ENCODE measurements at places on chromosomes 13 and 19.

DNA sequence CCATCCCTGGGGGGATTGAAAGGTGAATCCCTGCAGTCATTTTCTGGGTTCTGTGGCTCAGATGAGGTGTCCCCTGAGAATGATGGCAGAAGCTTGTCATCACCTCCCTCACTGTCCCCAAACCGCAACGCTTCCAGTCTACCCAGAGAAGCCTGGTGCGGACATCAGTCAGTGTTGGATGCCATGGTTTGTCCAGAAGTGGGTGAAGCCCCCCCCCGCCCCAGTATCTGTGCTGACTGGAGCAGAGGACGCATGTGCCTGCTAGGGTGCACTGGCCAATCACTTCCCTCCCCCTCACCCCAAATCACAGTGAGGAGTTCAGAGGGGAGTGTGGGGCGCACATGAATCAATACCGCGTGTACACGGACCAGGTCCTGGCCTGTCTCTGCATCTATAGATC is 150.5 kb downstream of the TEX29 start:
- no peak for DNase-seq

- DNase-seq = peak; percentile 20
Observed at GRCh38 chr13:39254601-39255000, 216.3 kb downstream of the NHLRC3 start.

DNA sequence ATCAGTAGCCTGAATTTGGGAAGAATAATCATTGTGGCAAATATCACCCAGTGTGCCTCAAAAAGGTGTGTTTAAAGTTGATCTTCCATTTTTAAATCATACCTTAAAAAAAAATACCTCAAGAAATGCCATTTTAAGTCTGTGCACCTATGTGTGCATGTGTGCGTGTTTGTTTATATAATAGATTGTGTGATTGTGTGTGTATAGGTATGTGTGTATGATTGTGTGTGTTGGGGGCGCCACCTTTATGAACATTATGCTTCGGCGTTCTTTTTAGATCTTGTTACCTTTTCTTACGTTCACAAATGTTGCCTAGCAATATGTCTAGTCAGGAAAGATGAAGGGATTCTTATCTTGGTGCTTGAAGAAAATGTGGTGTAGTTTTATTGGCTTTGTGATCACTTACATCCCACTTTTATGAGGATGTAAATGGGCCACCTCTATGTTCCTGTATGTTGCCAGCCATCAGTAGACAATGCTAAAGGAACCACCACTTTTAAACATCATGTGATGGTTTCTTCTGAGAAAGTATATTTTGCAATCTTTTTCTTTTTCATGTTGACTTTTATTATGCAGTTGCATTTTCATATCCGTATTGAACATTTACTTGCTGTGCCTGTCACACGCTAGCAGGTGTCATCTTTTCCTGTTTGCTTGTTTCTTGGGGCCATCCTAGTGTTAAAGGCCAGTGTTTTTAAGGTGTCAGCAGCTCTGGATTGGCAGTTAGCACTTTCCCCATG is 2.2 kb upstream of the IRS2 start:
- DNase-seq = no peak

GRCh38 chr19:6935618-6936017 is 48.2 kb downstream of the ADGRE1 start:
- DNase-seq = no peak

GRCh38 chr13:73733706-73734105 is 400.5 kb downstream of the KLF12 start:
- DNase-seq = no peak

DNA sequence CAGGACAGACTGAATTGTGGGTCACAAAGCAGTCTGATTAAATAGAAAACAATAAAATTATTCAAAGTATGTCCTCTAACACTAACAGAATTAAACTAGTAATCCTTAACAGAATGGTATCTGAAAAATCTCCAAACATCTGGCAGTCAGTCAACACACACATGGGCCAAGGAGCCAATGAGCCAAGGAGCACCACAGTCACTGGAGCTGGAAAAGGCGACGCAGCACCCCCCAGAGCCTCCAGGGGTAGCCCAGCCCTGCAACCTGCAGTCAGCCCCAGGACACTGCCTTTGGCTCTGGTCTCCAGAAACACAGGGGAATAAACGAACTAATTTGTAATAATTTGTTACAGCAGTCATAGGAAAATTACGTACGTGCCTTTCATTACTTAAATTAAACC is 12.3 kb downstream of the TUBGCP3 start:
- no peak for DNase-seq

- DNase-seq = no peak
Observed at GRCh38 chr19:20107301-20107700, 29.5 kb downstream of the ZNF90 start.

DNA sequence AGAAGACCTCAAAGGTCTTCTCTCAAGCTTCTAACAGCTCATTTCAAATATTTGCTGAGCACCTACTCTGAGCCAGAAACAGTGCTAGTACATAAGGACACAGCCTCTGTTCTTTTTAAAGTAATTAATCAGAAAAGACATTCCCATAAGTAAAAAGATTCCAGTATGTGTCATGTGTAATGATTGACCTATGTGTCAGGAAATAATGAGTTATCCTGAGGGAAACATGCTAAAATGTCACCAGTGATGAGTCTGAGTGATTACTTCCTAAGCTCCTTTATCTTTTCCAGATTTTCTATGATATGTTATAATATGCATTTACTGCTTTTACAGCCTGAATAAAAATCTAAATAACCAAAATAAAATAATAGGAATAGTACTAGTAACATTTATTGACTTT is 107.6 kb downstream of the SLC25A15 start:
- DNase-seq = no peak

GRCh38 chr13:112767506-112768471 is 78.0 kb downstream of the ATP11A start:
- no peak for DNase-seq

DNA sequence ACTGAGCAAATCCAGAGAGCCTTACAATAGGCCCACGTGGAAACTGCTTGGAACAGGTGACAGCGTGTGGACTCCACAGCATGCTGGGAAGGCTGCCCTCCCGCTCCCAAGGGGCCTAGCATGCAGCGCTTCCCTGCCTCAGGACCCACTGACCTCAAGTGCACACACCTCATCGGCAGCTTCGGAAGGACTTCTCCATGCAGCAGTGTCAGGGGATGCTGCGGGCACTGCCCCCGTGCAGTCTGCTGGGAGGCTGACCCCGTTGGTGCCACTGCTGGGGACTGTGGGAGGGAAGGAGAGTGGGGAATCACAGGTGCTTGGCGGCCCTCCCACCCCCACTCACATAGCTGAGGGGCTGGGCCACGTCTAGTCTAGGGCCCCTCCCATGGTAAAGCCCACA is 17.2 kb downstream of the CAPS start:
- no peak for DNase-seq

- no peak for DNase-seq
Observed at GRCh38 chr13:46748300-46748699, 48.7 kb downstream of the ESD start.

- DNase-seq = no peak
Observed at GRCh38 chr13:113664751-113665596, 2.0 kb upstream of the GRK1 start.

DNA sequence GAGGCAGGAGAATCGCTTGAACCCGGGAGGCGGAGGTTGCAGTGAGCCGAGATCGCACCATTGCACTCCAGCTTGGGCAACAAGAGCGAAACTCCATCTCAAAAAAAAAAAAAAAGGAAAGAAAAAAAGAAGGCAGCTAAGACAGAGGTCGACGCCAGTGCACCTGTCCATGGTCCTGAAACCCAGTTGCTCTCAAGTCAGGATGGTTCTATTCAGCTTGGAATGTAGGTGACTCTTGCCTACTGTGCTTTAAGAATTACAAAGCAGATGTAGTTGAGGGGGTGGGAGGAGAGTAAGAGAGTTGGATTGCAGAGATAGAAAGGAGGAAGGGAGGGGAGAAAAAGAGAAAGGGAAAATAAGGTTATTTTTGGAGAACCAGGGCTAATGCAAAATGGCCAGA is 18.7 kb downstream of the CACNG7 start:
- DNase-seq = no peak

DNA sequence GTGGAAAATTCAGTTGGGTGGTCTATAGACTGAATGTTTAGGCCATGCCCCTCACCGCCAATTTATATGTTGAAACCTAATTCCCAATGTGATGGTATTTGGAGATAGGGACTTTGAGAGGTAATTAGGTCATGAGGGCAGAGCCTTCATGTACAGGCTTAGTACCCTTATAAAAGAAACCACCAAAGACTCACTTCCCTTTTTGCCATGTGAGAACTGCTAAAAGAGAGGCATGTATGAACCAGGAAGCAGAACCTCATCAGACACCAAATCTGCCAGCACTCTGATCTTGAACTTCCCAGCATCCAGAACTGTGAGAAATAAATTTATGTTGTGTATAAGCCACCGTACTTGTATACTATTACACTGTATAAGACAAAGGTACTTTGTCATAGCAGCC is 40.6 kb downstream of the UQCRFS1 start:
- no peak for DNase-seq

- no peak for DNase-seq
Observed at GRCh38 chr19:10379880-10380312, 476 bp downstream of the TYK2 start.

DNA sequence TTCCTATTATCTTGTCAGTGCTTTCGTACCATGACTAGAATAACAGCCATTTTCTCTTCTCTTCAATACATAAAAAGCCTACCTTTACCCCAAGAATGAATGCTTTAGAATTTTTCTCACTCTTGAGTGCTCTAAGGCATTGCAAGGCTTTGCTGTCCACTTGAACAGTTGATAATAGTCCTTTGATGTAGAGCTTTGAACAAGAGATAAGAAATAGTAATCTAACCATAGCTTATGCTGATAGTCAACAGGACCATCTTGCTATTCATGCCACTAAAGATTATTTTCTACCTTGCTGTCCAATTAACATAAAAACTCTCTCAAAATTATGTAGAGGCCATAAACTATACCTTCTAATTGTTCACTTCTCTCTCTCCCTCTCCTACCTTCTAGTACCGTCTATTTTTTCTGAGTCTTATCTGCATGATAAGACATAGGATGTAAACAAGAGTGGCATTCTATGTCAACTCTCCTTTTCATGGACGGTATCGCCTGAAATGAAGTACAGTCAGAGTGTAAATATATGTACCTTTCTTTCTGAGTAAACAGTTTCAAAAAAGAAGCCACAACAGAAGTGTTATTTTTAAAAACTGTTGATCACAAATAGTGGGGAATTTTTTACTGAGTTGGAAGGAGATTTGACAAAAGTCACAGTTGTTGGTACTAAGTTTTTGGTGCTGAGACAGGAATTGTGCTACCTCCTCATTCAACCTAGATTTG is 297.9 kb downstream of the NDFIP2 start:
- DNase-seq = no peak

- DNase-seq = no peak
Observed at GRCh38 chr19:10921199-10921909, 7.1 kb downstream of the YIPF2 start.

DNA sequence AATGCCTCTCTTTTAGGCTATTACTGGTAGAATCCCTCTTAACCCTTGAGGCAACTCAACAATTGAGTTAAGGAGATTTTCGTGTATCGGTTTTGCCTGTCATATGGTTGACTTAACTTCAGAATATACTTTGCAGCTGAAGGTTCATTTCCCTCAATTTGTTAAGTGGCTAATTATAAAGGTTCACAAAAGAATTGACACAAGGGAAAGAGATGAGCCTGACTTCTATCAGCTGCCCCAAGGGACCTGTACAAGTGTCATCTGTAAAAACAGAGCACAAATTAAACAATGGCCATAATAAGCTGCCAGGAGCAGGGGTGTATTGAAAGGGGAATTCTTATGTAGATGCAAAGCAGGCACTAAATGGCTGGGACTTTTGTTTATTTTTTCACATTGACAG is 334.8 kb upstream of the OBI1 start:
- no peak for DNase-seq

DNA sequence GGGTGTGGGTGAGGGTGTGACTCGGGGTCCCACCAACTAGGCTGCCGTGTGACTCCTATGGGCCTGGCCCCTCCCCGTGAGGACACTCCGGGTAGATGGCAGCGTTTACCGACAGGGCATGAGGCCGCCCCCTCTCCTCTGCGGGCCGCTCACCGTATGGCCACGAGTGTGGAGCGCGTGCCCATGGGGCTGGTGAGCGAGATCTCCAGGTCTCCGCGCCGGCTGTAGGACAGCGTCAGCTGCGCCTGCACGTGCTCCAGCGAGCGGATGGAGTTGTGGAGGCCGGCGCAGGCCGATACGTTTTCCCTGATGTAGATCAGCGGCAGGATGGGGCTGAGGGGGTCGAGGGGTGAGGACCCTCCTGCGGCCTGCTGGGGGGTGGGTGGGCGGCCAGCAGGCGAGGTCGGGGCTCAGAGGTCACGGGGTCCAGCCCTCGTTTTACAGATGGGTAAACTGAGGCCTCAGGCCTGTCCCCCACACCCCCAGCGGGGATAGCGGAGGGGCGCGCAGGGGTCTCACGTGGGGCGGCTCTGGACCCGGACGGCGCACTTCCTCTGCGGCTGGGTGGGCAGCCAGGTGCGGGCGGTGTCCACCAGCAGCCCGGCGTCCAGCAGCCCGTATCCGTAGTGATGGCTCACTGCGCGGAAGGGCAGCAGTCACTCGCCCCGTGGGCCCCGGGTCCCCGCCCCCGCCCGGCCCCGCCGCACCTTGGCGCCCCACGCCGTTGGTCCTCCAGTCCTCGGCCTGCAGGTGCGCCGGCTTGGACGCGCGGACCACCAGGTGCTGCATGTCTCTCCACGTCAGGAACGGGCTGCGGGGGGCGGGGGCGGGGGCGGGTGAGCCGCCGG is 4.3 kb upstream of the C19orf25 start:
- no peak for DNase-seq

DNA sequence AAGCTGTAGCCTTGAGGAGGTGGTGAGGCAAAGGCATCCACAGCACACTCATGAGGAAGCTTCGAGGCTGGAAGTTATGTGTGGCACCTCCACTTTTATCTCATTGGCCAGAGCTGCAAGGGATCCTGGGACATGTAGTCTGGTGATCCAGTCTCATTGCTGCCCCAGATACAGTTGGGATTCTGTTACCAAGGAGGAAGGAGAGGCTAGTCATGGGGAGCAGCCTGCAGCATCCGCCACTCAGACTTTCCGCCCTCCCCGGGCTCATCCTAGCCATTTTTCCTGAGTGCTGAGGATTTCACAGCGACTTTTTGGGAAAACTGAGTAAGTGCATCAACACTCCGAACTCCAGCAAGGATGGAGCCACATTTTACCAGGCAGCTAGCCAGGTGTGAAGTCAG is 74.4 kb downstream of the DPF1 start:
- no peak for DNase-seq

- no peak for DNase-seq
Observed at GRCh38 chr19:10277795-10278589, 7.1 kb downstream of the ICAM1 start.

GRCh38 chr19:40217934-40218890 is at the start of gene TTC9B:
TSS of gene TTC9B (minus strand) at chr19:40218384. CDS start at chr19:40218381, 3 bp downstream.
- DNase-seq = no peak

DNA sequence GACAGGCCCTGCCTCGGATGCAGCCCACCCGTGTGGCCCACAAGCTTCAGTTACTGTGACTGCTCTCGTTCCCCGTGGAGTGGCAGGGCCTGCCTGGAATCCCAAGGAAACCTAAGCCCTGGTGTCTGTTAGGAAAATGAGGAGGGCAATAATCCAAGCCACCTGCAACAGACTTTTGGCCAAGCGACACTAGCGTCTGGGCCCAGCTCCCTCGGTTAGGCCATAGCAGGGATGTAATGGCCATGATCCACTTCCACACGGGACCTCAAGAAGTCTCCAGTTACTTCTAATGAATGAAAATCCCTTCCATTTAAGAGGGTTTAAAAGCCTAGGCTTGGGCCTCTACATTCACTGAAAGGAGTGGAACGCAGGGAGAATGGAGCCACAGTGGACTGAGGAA is 8.9 kb downstream of the ZC3H4 start:
- DNase-seq = no peak
